ENCODE measurements at places on chromosomes 7 and 10.

- no peak for DNase-seq
Measured at GRCh38 chr10:75803816-75804552, 372.6 kb downstream of the LRMDA start.

GRCh38 chr10:15433850-15434537 lies 62.9 kb upstream of the FAM171A1 start:
- DNase-seq: no peak

- no peak for DNase-seq
Measured at GRCh38 chr10:79491143-79491835, 21.0 kb upstream of the EIF5AL1 start.

DNA sequence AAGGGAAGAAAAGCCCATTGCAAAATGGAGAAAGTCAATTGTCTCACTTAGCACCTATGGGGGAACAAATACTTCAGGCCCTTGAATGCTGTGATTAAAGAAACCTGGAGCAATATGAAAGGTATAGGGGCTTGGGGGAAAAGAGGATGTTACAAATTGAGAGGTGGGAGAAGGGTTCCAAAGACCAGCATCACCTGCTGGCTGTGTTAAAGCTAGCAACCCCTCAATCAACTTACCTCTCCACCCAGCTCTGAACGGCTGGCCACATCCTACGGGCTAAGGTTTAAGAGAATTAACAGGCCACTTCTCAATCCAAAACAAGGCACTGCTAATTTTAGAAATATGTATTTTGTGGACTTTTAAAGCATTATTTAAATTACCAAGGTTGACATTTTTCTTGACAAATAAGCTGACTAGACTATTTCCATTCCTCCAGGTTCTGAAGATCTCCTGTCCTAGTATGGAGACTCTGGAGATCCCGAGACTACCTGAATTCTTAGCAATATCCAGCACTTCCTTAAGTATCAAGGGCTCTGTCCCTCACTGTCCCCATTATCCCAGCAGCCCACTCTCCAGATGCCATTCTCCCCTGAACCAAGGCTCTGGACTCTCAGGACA lies 976 bp upstream of the H2BK1 start:
- no peak for DNase-seq

- no peak for DNase-seq
Measured at GRCh38 chr7:144404946-144405345, 1.5 kb upstream of the NOBOX start.

DNA sequence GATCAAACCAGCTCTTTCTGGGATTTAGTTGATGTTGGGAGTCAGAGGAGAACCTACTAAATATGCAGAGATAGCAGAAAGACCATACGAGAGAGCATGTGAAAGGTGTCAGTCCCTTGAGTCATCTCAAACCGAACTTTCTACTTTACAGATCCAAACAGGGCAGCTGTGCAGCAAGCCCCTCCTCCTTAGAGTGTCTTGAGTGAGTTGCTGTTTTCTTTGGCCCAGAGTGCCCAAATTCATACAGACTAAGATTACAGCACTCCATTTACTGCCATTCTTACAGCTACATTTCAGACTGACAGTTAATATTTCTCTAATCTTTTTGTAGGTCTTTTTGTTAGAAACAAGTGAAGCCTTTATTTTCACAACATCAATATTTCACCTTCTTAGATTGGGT lies 53.4 kb downstream of the NRCAM start:
- DNase-seq: no peak

DNA sequence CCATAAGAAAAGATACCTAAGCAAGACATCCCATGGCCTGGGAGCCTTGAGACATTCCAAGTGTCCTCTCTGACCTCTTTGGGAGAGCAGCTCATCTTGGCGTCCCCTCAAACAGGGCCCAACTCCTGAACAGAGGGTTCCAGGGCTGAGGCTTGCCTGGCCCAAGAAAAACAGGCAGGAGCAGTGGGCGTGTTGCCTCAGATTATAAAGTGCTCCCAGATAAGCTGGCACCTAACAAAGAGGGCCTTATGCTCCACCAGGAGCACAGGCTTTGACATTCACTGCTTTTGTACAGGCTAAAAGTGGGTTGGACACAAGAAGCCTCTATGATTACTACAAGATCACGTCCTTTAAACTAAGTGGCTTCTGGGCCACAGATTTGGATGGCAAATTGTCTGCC lies 193.1 kb downstream of the FGFR2 start:
- no peak for DNase-seq

GRCh38 chr7:121410829-121411596 lies 14.9 kb upstream of the FAM3C start:
- no peak for DNase-seq

GRCh38 chr7:51141451-51142003 lies 175.1 kb downstream of the COBL start:
- no peak for DNase-seq

- no peak for DNase-seq
Measured at GRCh38 chr7:55946545-55946944, 5.1 kb upstream of the MRPS17 start.

DNA sequence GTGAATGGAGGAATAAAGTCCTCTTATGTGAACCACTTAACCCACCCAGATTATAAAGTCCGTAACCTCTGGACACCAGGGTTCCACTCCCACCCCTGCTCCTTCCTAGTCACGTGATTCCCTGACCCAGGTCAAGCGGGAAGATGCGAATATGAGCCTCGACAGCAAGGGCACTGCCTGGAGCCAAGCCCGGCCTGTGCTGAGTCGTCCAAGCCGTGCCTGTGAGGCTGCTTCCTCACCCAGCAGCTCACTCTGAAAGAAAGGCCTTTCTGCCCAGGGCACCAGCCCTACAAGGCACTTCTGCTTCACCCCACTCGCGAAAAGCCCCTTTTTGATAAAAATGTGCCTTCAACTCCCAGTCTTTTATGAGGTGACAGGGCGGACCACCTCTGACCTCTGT lies 85.8 kb downstream of the CYTH3 start:
- no peak for DNase-seq

DNA sequence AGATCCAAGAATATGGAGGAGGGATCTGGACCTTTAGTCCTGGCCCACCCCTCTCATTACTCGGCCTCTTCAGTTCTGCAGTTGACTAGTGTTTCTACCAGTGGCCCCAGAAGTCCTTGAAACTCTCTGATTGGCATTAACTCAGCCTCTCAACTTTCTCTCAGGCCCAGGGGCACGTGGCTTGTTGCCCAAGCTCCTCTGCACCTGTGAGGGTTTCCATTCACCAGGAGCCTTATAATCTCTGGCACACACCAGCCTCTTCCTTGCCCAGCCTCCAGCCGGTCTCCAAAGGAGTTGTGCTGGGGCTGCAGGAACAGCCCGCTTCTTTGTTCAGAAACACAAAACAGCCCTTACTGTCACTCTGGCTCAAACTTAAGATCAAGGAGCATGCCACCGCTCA lies 47.6 kb upstream of the ZPBP start:
- no peak for DNase-seq

DNA sequence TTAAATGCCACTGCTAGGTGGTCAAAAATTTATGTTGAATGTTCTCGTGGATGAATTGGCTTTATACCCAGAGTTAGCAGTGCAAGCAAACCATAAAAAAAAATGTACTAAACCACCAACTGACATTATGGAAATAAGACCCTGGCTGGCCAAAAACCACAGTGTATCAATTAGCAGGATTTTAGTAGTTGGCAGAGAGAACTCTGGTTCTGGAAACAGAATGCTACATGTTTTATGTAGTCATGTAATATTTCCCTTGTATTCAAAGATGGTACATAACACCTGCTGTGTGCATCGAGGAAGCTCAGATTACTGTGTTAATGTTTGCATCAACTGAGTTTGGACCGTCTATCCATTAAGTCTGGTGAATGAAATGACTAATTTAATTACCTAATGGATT lies 618.5 kb downstream of the CCSER2 start:
- no peak for DNase-seq

DNA sequence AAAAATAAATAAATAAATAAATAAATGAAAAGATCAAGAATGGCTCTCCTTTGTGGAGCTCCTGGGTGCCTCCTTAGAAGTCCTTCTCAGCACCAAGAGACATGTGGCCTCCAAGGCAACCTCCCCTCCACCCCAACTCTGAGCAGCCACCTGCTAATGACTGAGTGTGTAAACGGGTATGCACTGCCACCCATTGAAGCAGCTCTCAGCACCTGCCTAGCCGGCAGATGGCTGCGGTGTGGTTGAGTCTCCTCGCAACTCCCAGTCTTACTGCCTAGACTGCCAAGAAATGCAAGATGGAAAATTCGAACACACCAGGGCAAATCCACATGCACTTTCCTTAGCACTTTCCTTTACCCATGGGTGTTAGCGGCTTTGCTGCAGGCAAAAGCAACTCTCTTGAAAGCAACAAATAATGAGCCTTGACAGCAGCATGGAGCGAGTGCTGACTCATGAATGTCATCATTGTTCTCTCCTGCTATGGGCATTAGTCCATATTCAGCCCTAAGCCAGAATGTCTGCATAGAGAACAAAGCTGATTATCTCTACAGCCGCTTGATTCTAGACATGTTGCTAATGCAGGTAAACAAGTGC lies 913.9 kb upstream of the AUTS2 start:
- DNase-seq: no peak

GRCh38 chr10:56537984-56538383 lies 176.9 kb upstream of the ZWINT start:
- DNase-seq: no peak

DNA sequence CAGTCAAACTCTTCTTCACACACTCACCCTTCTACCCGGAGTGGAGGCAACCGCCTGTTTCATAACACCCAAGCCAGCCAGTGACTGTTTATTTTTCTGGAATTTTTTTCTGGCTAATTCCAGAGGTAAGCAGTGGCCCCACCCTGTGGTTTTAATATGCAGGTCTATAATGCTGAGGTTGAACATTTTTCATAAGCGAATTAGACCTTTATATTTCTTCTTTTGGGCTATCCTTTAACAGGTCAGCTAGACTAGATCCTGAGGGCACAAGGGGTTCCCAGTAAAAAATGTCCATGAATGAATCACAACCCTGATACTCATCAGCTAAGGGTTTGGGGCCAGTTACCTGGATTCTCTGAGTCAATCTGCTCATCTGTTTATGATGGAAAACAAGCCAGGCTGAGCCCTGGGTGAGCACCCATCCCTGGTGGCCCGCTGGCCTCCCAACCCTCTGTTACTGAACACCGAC lies 76.2 kb downstream of the GRB10 start:
- no peak for DNase-seq

DNA sequence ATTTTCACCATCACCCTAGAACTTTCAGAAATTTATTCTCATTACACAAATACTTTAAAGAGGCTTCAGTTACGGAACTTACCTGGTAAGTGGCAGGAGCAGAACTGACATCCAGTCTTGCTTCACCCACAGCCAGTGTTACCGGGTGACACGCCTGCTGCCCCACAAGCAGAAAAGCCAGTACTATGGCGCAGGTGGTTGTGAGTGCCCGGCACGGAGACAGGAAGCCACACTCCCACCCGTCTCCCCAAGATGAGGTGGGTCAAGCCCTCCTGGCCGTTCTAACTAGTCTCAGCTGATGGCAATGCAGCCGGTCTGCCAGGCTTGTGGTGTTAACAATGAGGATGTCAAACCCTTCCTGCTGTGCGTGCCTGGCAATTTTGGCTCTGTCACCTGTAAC lies 86.9 kb downstream of the PROSER2 start:
- DNase-seq: no peak

- no peak for DNase-seq
Measured at GRCh38 chr7:76411626-76412025, 2.1 kb upstream of the SSC4D start.

GRCh38 chr10:104957178-104957841 lies 316.2 kb downstream of the SORCS3 start:
- no peak for DNase-seq

GRCh38 chr7:144713850-144714249 lies 122.0 kb downstream of the TPK1 start:
- no peak for DNase-seq

DNA sequence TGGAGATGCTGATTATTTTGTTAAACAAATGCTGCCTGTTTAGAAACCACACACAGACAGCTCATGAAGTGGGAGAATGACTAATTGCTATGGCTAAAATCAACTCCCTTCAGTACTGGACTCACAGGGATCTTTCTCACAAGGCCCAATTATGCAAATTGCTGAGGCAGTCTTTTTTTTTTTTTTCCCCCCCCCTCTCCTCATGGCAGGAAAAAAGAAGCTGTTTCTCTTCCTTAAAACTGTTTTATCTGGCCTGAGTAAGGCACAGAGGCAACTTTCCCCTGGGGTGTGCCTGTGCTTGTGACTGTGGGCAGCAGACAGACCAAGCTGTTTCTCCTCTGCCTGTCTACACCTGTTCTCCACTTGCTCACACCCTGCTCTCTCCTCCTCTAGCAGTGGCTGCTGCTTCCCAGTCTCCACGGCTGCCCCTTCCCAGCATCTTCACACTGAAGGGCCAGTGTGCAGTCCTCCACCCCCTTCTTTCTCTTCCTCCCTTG lies 65.4 kb upstream of the STEAP1B start:
- no peak for DNase-seq

GRCh38 chr7:27351137-27351536 lies 108.5 kb downstream of the EVX1 start:
- no peak for DNase-seq

GRCh38 chr7:33888166-33888565 lies 17.2 kb upstream of the BMPER start:
- DNase-seq: no peak

- no peak for DNase-seq
Measured at GRCh38 chr7:155524018-155524556, 22.3 kb downstream of the CNPY1 start.

GRCh38 chr10:129741280-129741977 lies 222.6 kb downstream of the EBF3 start:
- DNase-seq: no peak

- no peak for DNase-seq
Measured at GRCh38 chr7:99631295-99632109, 14.8 kb downstream of the ZSCAN25 start.

DNA sequence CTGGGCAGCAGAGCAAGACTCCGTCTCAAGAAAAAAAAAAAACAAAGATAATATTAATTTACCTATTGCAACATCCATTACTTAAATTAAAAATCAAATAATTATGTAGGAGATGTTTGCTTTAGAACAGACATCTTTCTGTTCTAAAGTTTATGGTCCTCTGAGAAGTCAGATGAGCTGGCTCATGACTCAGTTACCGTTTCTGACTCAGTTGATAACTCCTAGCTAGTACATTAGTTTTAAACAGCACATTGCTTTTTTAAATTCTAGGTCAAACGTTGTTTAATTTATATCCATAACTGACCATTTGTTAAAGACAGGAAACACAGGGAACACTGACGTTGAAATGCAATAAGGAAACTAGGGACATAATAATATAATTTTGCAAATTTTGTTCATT lies 162.7 kb downstream of the ETV1 start:
- no peak for DNase-seq

- DNase-seq: no peak
Measured at GRCh38 chr7:155265961-155266360, 31.7 kb upstream of the INSIG1 start.

DNA sequence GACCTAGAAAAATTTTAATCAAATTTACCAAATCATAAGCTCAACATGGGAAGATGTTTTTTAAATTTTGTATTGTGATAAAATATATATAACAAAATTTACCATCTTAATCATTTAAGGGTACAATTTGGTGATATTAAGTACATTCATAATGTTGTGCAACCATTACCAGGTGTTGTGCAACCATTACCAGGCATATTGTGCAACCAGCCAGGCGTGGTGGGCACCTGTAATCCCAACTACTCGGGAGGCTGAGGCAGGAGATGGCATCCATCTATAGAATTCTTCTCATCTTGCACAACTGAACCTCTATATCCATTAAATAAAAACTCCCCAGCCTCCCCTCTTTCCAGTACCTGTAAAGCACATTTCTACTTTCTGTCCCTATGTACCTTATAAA lies 124.5 kb upstream of the SLC13A1 start:
- DNase-seq: no peak

GRCh38 chr7:100539436-100540006 lies 518 bp downstream of the AGFG2 start:
- no peak for DNase-seq

Measured in activated naive CD4-positive, alpha-beta T cell (primary cell).